ENCODE measurements at places on chromosomes 5 and 9. TPM values are rescaled to one million over a fixed set of nuclear protein-coding genes. Genes with fewer than 3 reads are reported as not detected.
A peak's percentile ranks its signal among the peaks of the same experiment; 100 is the strongest.

- DNase-seq, result peak; percentile 91
Observed at GRCh38 chr5:43066799-43067741, 27.0 kb upstream of the ANXA2R start.

GRCh38 chr9:111825468-111826145 is 30.9 kb upstream of the SHOC1 start:
- DNase-seq, result no peak

- DNase-seq, result no peak
Observed at GRCh38 chr9:116208417-116209232, 55.0 kb downstream of the PAPPA start.

FAM153A gene
- total RNA-seq, result not detected

- DNase-seq, result no peak
Observed at GRCh38 chr5:128021411-128021810, 62.2 kb upstream of the SLC12A2 start.

SOWAHA gene
- not detected for total RNA-seq

- no peak for DNase-seq
Observed at GRCh38 chr5:110048491-110048890, 358.8 kb downstream of the MAN2A1 start.

PCDHB15 gene
- not detected for total RNA-seq

- no peak for DNase-seq
Observed at GRCh38 chr9:20684875-20685696, 1.0 kb downstream of the FOCAD start.

DNA sequence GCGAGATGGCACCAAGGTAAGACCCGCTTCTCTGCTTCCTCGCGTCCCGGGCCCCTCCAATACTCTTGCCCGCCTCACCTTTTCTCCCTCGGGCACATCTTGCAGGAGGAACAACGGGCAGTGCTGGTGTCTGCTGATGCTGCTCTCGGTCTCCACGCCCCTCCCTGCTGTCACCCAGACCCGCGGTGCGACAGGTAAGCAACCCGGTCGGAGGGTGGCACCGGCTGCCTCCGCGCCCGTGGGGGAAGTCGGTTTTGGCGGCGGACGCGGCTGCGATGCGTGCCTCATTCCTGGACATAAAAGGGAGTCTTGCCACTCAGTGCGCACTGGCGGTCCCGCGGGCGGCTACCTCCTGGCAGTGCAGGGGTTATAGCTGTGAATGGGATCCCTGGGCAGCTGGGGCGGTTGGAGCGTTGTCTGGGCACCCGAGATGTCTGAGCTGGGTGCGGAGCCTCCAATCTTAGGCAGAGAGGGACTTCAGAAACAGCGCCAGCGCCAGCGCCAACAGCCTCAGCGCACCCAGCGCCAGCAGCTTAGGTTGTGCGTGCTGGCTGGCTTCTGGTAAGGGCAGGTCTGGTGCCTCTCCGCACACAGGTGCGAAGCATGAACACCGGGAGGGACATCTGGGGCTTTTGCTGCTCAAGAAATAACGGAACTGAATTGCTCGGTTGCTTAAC is 488 bp downstream of the COL15A1 start:
- DNase-seq, result no peak

- DNase-seq, result no peak
Observed at GRCh38 chr5:169347786-169348185, 46.8 kb upstream of the SLIT3 start.

- no peak for DNase-seq
Observed at GRCh38 chr5:31741496-31741895, 102.6 kb downstream of the PDZD2 start.

DNA sequence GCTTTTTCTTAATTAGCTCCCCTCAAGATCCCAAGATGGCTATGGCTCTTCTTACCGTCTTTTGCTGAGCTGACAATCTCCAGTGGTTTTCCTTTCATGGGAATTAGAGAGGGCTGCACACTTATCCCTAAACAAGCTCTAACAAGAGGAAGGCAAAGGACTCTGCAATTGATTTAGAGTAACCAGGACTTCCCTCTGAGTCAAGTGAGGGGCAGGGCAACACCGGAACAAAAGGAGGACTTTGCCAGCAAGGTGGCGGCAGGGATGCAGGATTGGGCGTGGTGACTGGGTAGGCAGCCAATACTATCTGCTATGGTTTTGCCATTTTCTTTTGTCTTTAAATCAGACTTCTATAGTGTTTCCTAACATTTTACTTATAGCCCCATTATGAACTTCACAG is 9.8 kb downstream of the SLC44A1 start:
- DNase-seq, result no peak

DNA sequence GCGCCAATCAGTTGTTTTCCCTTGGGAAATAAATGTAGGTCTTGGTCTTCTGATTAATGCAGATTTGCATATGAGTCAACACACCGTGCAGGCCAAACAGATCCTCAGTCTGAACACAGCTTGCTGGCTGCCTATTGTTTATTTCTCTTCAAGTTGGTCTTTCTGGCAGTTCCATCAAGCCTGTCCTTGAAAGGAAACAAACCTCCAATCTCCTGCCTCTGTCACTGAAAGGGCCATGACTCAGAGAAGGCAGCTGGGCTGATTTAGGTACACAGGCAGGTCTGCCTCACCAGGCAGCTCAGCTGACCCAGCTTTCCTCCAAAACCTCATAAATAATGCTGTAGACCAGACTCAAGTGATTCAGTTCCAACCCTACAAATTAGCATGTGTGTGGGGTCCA is 175.9 kb downstream of the MAN2A1 start:
- DNase-seq, result no peak

All from PC-9 (cell line).